ENCODE measurements at places on chromosomes 11 and 22.

- no peak for DNase-seq
Observed at GRCh38 chr11:95297680-95298452, 66.9 kb upstream of the SESN3 start.

GRCh38 chr22:43944670-43945430, 10.4 kb upstream of the SAMM50 start:
- DNase-seq: no peak

- DNase-seq: peak; percentile 66
Observed at GRCh38 chr11:69416762-69417698, 64.4 kb upstream of the LINC01488 start.

DNA sequence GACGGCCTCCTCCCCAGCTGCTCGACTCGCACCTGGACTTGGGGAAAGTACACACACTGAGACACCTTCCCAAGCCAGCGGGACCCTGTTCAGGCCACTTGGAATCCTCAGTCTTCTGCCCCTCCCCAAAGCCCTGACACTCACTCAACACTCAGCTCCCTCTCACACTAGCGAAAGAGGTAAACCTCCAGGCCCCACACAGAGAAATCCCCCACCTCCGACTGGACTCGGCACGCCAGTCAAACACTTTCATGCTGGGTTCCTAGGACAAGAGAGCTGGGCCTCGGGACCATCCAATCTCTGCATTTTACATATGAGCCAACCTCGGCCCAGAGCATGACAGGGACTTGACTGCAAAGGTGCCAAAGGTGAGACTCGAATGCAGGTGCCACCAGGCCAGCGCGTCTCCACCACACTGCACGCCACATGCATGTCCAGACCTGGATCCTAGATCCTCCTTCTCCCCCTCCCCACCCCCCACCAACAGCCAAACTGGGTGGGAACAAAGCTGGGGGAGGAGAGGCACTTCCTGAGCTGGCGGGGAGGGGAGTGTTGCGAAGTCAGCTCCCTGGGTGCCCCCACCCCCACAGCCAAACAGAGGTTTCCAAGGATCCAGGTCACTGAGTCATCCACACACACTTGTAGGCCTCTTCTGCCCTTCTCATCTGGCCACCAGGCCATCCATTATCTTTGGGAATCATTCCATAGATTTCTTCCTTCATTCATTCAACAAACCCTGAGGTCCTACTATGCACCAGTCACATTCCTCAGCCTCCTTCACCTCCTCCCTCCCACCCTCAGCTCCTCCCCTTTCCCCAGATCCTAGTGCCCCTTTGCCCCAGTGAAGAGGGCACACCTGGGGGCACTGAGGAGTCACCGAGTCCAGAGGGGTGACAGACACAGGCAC, 10.7 kb upstream of the CD5 start:
- peak; percentile 41 for DNase-seq

DNA sequence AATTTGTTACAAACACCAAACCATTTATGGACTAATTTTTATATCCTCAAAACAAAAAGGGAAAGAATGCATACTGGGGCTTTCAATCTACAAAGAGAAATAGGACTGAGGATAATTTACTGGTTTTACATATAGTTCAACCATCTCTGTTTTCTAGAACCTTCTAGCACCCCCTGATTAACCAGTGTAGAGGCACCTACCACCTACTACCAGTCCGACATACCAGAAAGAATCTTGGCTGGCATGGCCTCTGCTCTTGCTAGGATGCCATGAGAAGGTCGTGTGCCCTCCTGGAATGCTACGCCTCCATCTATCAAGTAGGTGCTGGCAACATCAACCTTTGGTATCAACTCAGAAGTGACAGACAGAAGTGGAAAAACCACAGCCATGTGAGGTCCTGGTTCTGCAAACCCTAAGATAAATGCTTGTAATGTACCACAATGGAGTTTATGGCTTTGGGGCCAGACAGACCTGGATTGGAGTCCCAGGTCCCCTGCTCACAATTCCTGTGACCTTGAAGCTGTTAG, 28.2 kb downstream of the MYH9 start:
- DNase-seq: no peak

GRCh38 chr11:110428956-110429730, 605 bp upstream of the FDX1 start:
- no peak for DNase-seq

DNA sequence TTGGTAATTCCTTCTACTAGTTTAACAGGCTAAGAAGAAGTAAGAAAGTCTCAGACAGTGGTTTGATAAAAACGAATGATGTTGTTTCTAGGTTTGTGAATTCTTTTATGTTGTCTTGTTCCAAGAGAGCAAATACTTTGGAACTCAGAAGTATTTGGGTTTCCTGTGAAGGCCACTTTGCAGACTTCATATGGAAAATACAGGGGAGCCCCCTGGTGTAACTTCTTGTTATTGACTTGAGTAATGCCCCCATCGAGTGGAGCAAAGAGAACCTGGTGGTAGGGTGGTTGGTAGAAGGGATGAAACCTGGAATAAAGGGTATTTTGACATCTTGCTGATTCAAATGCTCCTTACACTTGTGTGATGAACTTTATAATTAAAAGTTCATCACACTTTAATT, 40.0 kb upstream of the PTH start:
- DNase-seq: peak; percentile 23

GRCh38 chr11:132402071-132402684, 1031.8 kb downstream of the NTM start:
- peak; percentile 63 for DNase-seq

DNA sequence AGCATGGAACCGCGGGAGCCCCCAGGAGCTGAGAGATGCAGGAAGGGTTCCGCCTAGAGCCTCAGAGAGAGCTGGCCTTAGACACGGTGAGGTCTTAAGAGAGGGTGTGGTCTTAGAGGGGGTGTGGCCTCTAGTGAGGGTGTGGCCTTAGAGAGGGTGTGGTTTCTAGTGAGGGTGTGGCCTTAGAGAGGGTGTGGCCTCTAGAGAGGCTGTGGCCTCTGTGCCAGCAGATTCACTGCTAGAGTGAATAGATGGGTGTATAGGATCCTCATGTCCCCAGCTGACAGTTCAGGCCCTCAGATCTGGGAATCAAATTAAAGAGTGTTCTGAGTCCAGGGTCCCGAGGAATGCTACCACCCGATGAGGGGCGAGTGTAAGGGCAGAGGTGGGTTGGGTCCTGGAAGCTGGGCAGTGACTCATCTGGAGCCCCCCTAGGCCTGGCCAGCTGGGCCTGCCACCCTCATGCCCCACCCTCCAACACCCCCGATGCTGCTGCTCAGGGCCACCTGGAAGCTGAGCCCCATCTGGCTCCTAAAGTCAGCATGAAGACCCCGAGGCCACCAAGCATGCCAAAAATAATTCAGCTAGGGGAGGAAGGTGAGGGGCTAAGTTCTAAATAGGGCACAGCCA, 49.5 kb downstream of the IGF2 start:
- DNase-seq: peak; percentile 93

DNA sequence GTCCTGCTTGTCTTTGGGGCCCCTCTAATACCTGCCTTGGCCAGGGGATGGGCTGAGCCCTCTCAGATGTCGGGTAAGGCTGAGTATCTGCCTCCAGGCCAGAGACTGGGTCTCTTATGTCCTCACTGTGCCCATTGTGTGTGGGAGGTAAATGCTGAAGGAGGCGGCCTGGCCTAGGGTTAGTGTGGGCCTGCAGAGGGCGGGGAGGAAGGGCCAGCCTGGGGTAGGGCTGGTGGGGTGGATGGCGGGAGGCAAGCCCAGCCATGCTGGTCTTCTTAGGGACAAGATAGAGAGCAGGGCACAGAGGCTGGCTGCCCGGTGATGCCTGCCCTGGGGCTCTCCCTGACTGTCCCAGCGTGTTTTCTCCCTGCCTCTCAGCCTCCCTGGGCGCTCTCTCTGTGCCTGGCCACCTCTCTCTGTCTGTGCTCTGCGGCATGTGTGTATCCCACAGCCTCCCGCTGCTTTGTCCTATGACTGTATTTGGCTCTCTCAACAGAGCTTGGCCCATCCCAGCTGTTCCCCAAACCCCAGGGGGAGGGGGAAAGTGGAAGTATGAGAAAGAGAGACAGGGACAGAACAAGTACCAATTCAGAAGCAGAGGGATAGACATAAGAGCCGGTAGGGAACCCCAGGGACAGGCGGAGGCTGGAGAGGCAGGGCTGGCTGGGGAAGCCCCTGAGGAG, 57.0 kb downstream of the PDE2A start:
- DNase-seq: no peak

DNA sequence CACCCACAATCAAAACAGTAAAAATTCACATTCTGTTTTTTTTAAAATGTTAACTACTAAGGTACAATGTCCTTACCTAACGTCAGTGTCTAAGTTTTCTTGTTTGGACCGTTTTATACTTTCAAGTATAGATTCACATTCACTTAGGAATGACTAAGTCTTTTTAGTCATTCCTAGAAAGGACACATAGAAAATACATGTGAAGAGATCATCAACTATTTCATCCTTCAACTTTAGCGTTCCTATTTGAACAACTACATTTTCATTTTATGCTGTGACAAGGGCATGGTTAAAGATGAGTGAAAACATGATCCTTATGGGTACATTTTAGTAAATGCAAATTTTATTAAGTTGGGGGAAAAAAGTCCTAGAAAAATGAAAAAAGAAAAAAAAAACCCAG, 62.8 kb downstream of the DDX10 start:
- no peak for DNase-seq

DNA sequence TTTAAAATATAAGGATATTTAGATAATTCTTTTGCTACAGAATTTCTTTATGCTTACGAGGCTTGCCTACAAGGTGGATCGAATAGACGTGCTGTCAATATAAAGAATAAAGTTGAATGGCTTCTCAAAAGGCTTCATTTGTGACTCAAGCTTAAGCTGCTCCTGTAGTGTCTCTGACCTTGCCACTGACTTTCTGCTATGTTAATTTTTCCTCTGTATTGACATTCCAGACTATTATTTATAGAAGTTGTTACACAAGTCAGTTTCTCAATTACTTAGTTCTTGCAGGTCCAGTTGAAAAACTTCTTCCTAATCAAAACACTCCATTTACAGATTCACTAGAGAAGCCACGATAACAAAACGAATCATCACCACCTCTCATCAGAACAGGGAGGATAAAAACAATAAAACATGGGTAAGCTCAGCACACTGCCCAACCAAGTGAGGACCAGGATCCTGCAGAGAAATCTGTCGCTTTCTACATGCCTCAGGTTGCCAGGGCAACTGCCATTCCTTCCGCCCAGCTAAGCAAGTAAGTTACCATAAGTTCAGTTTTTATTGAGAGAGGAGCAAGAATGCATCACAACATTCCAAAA, 39.0 kb upstream of the CHKA start:
- DNase-seq: no peak

GRCh38 chr11:17369094-17369493, 17.5 kb downstream of the NCR3LG1 start:
- no peak for DNase-seq

DNA sequence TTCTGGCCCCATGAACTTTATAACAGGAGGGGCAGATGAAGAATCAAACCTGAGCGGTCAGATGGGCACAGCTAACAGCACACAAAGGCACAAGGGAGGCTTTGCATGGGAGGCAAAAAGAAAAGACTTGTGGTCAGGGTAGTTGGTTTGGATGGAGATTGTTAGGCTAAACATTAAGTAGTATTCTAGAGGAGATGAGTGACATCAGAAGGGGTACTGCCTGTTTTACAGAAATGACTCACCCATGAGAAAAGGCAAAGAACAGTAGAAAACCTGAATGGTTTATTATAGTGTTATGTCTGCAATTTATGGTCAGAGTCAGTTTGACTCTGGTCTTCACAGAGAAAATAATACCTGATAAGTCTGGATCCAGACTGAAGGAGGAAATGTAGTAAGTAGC, 129.8 kb upstream of the KIRREL3 start:
- no peak for DNase-seq

GRCh38 chr22:48302657-48303368, 1524.9 kb downstream of the BRD1 start:
- peak; percentile 29 for DNase-seq

- no peak for DNase-seq
Observed at GRCh38 chr11:128728767-128729587, 35.1 kb downstream of the FLI1 start.

GRCh38 chr11:2998073-2998850, 6.1 kb upstream of the NAP1L4 start:
- DNase-seq: peak; percentile 29

DNA sequence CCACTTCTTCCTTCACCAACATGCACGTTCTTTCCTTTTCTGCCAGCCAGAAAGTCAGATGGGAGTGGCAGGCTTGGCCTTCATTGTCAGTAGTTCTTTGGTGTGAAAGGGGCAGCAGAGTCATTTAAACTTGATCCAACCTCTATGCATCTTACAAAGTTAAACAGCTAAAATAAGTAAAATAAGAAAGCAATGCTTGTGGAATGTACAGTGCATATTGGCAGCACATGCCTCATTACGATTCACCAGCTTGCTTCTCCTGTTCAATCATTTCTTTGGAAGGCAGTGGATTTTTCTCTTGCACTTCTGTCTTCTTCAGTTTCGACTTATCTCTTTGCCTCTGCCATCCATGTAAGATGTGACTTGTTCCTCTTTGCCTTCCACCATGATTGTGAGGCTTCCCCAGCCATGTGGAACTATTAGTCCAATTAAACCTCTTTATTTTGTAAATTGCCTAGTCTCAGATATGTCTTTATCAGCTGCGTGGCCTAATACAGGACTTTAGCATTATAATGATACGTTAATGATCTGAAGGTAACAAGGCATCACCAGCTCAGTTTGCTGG, 14.8 kb downstream of the LGALS12 start:
- no peak for DNase-seq

DNA sequence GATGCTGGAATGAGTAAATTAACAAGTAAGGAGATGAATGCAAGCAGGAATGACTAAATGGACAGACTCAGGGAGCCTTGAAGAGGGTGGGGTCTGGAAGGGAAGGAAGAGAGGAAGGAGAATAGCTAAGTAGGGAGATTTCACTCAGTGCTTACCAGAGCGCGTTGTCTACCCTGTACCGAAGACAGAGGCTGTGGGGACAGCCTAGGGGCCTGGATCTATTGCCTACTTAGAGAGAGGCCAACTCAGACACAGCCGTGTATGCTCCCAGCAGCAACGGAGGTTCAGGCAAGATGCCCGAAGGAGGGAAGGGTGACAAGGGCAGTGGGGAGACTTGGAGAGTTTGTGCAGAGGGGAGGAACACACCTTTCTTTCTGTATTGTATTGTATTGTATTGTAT, at the start of gene FOLR2:
TSS of gene FOLR2 (plus strand) at position 157 of the 400 bp plus-strand sequence. CDS start 1,791 bp downstream, outside the sequence.
- DNase-seq: no peak

GRCh38 chr22:31092161-31092560, 11.0 kb downstream of the SMTN start:
- DNase-seq: peak; percentile 57

DNA sequence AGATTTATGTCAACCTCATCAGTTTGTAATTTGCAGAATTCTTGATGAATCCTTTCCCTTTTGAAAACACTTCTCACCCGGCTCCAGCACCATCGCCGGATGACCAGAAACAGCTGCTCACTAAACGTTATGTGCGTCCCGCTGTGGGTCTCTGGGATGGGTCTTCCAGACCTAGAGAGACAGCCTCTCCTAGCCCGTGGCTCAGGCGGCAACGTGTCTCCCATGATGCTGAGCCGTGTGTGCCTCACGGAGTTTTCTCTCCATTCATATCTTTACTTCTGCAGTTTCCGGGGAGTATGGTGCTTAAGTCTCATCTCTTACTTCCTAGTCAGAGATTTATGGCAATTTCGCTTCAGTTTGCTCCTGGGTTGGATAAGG, 25.0 kb upstream of the ACR start:
- DNase-seq: no peak

GRCh38 chr22:30250039-30250565, 3.5 kb upstream of the LIF start:
- DNase-seq: no peak
